Activated CD8-positive, alpha-beta memory T cell treated with anti-CD3 and anti-CD28 coated beads, Interleukin-2, amount 10 ng/mL, durations not matched to agents 7 days and 5 days (primary cell): ENCODE measurements at places on chromosomes 3 and 15. TPM values are rescaled to one million over a fixed set of nuclear protein-coding genes. Genes with fewer than 3 reads are reported as not detected.

The TPRG1 gene
- 9.7 TPM for total RNA-seq

The THRB gene
- not detected for total RNA-seq

The ISLR2 gene
- total RNA-seq, result 0.14 TPM

The EXD1 gene
- not detected for total RNA-seq

The CADM2 gene
- 0.58 TPM for total RNA-seq

The WDR93 gene
- total RNA-seq, result not detected

The TM4SF18 gene
- not detected for total RNA-seq

The INKA1 gene
- total RNA-seq, result 0.85 TPM

The CISH gene
- total RNA-seq, result 369 TPM

The SLC9C1 gene
- 0.28 TPM for total RNA-seq
